Ascending aorta (tissue), 2 donors: ENCODE measurements at places on chromosomes 4 and X. TPM values are rescaled to one million over a fixed set of nuclear protein-coding genes. Genes with fewer than 3 reads are reported as not detected.

AKAP14 gene
- total RNA-seq: not detected

SPANXN4 gene
- total RNA-seq: not detected

NAP1L5 gene
- 9.6 TPM for total RNA-seq

GPC3 gene
- 0.75 TPM for total RNA-seq

SERPINA7 gene
- total RNA-seq: 0.75 TPM

IRF2 gene
- 39.6 TPM for total RNA-seq

MAGEC1 gene
- total RNA-seq: not detected

DCAF8L2 gene
- not detected for total RNA-seq

RENBP gene
- total RNA-seq: 15.5 TPM

SLC16A2 gene
- 10.7 TPM for total RNA-seq

DNA sequence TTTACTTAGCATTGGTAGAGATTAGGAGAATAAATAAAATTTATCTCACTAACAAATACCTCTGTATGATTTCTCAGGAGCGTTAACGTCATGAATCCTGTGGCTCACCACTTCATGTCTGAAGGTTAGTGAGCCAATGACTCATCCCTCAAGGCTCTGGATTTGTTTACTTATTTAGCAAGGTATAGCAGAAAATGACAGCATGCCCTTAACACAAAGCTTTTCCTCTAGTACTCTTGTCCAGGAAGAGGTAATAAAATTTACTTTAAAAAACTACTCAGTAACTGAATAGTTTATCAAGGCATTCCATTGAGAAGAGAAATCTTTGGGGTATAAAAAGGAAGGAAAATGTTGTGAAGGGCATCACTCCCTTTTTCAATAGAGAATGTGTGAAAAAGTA, 823.8 kb downstream of the CCSER1 start:
- no peaks in the 10 kb centered on the region for H3K27me3 ChIP-seq
- no peak for DNase-seq
- H3K36me3 ChIP-seq: no peaks in the 10 kb centered on the region
- no peaks in the 10 kb centered on the region for H3K4me1 ChIP-seq
- no peak overlapping the region for H3K4me3 ChIP-seq

DNA sequence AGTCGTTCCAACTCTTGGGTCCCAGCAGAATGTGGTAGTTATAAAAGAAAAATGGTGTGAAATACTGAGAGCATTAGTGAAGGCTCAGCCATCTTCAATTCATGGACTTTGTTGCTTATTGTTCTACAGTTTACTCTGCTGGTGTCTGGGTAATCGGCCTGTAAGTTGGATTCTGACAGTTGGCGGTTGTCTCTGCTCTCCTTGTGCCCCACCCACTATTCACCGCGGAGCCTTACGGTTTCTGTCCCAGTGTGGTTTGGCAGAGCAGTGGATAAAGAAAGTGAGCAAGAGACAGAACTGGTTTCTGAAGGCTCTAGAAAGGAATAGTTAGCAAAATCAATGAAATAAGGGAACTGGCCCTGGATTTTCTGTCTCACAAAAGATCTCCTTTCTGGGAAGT, 9.1 kb downstream of the LONRF3 start:
- DNase-seq: no peak
- peaks cover 23% of the 10 kb centered on the region for H3K36me3 ChIP-seq
- H3K27ac ChIP-seq: no peak overlapping the region
- no peak overlapping the region for H3K4me3 ChIP-seq
- no peaks in the 10 kb centered on the region for H3K27me3 ChIP-seq
- H3K4me1 ChIP-seq: no peaks in the 10 kb centered on the region

DNA sequence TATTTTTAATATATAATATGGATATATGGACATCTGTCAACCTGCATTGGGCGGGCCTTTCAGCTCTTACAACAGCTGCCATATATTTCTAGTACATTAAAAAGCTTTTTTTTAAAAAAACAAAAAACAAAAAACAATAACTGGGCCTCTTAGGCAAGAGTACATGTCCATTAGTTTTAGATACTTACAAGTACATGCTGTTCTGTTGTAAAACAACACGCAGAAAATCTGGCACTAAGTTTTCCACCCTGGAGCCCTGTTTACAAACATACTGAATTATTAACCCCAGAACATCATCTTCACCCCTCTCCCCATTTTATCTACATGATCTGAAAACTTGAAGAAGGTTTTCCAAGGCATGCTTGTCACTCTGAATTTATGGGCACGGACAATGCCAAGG, 29.8 kb downstream of the RAI2 start:
- no peaks in the 10 kb centered on the region for H3K36me3 ChIP-seq
- no peak overlapping the region for H3K27ac ChIP-seq
- H3K4me3 ChIP-seq: no peak overlapping the region
- no peak for DNase-seq
- no peaks in the 10 kb centered on the region for H3K27me3 ChIP-seq
- no peaks in the 10 kb centered on the region for H3K4me1 ChIP-seq

- no peaks in the 10 kb centered on the region for H3K27me3 ChIP-seq
- H3K27ac ChIP-seq: no peak overlapping the region
- no peak overlapping the region for H3K4me3 ChIP-seq
These were observed 7.3 kb downstream of the MAEA start for GRCh38 chr4:1297023-1297395.

- no peak overlapping the region for H3K27ac ChIP-seq
- no peaks in the 10 kb centered on the region for H3K4me1 ChIP-seq
- no peak for DNase-seq
These were observed 44.3 kb downstream of the IL21 start for GRCh38 chr4:122576261-122577188.

GRCh38 chr4:146123231-146123630, 52.3 kb upstream of the LSM6 start:
- no peak for DNase-seq
- no peaks in the 10 kb centered on the region for H3K4me1 ChIP-seq
- no peaks in the 10 kb centered on the region for H3K27me3 ChIP-seq
- H3K36me3 ChIP-seq: no peaks in the 10 kb centered on the region

DNA sequence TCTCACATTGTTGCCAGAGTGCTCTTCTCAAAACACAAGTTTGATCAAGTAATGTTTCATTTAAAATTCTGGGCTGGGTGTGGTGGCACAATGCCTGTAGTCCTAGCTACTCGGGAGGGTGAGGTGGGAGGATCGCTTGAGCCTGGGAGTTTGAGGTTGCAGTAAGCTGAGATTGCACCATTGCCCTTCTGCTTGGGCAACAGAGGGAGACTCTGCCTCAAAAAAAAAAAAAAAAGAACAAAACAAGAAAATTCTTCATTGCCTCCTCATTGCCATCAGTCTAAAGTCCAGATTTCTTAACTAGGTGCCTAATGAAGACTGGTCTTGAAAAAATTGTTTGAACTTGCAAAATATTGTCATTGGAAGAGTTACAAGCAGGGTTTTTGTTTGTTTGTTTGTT, 120.1 kb downstream of the MFAP3L start:
- DNase-seq: no peak
- no peak overlapping the region for H3K4me3 ChIP-seq
- no peaks in the 10 kb centered on the region for H3K36me3 ChIP-seq
- no peak overlapping the region for H3K27ac ChIP-seq
- no peaks in the 10 kb centered on the region for H3K4me1 ChIP-seq
- no peaks in the 10 kb centered on the region for H3K27me3 ChIP-seq

DNA sequence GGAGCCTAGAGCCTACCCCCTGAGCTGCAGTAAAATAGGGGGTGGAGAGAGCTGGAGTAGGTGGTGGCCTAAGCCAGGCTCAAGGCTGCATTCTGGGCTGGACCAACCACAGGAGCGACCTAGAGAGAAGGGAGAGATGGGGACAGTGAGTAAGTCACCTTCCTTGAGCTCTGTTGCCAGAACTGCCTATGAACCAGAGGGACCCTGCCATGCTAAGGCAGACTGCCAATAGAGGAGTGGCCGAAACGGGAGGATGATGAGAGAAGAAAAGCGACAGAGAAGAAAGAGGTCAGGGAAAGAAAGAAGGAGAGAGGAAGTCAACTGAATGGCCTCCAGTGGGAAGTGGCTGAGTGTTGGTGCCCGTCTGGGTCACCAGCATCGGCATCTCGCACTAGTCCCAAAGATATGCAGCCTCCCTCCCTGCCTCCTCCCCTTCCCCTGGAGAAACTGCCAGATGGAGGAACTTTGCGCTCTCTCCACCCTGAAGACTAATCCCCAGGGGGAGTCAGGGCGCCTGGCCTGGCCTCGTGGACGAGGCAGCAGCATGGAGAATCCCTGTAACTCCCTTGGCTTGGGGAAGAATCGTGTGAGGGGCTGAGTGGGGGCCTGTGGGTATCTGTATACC, 28.8 kb downstream of the ELF4 start:
- no peak overlapping the region for H3K4me3 ChIP-seq
- H3K27me3 ChIP-seq: no peaks in the 10 kb centered on the region
- H3K27ac ChIP-seq: peak overlapping the region; percentile 72
- no peaks in the 10 kb centered on the region for H3K36me3 ChIP-seq
- no peaks in the 10 kb centered on the region for H3K4me1 ChIP-seq

- peak overlapping the region; percentile 52 for H3K4me3 ChIP-seq
- no peak overlapping the region for H3K27ac ChIP-seq
- H3K4me1 ChIP-seq: no peaks in the 10 kb centered on the region
- no peaks in the 10 kb centered on the region for H3K36me3 ChIP-seq
- peaks cover 8% of the 10 kb centered on the region for H3K27me3 ChIP-seq
These were observed 1.5 kb upstream of the PTCHD1 start for GRCh38 chrX:23332888-23333821.

DNA sequence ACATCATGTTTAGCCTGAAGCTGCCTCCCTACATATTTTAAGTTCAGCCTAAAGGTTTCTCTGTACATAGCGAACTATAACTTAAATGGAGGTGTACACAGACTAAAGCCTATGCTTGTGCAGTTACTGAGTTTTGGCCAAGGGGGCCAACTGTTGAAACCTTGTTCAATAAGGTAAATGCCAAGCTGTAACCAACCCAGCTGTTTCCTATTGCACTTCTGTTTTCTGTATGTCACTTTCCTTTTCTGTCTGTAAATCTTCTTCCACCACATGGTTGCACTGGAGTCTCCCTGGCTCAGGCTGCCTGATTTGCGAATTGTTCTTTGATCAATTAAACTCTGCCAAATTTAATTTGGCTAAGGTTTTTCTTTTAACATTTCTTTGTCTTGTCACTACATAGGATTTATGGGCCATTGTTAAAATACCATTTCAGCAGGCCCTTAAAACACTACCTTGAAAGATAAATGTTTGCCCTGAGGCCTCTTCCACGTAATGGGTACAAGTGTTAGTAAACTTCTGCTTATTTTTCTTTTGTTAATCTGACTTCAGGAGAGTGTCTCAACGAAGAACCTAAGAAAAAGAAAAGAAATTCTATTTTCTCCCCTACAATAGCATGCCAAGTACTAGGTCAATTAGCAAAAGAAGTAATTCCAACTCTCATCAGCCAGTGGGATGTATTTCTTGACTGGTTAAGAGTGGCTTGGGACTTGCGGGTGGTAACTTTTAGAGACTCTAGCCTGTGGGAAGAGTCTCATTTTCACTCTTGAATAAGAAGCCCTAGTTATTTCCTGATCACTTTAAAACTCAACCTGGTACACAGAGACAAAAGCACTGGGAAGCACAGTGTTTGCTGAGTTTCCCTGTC, 45.7 kb upstream of the PRSS12 start:
- no peak for DNase-seq
- no peak overlapping the region for H3K27ac ChIP-seq
- H3K36me3 ChIP-seq: no peaks in the 10 kb centered on the region
- no peaks in the 10 kb centered on the region for H3K27me3 ChIP-seq
- no peak overlapping the region for H3K4me3 ChIP-seq

DNA sequence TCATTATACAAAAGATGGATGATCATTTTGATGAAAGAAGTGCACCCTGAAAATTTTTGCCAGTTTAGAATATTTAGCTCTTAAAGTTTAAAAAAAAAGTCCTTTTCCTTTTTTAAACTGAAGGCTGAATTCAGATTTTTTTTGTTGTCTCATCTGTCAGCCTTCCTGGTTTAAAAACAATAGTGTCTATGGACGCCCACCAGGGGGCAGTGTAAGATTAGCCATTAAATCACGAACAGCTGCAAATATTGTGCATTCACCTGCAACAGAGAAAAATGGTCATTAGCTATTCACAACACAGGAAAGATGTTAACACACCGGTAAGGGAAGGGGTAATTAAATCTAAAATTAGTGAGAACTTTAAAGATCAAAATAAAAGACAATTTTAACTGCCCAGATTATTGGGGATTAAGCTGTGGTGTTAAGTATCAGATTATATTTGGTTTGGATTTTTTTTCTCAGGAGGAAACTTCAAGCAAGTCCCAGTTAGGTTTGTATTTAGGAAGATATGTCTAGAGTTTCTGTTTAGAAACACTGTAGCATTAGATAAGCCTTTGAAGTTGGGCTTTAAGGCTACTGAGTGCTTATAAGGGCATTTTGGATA, 4.4 kb upstream of the CXorf38 start:
- H3K36me3 ChIP-seq: no peaks in the 10 kb centered on the region
- H3K4me3 ChIP-seq: no peak overlapping the region
- no peak for DNase-seq
- H3K27me3 ChIP-seq: no peaks in the 10 kb centered on the region
- no peak overlapping the region for H3K27ac ChIP-seq

- H3K4me1 ChIP-seq: no peaks in the 10 kb centered on the region
- H3K27ac ChIP-seq: no peak overlapping the region
These were observed 227.1 kb downstream of the SH2D1A start for GRCh38 chrX:124573468-124573867.

DNA sequence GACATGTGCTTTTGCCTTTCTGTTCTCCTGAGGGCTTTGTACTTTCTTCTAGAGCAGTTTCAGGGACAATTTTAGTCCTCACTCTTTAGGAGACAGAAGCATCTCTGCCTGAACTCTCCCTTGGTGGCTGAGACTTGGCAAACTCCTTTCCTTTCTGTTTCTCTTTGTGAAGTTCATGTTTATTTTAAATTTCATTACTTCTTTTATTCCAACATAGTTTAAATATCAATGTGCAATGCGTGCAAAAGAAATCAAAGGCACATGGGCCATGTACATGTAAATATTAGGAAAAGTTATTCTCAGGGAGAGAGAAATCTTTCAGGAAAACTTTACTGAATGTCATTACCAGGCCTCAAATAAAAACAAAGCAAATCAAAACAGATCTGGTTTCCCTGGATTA, 177.6 kb downstream of the RNF150 start:
- peak overlapping the region; percentile 13 for H3K27ac ChIP-seq
- H3K36me3 ChIP-seq: no peaks in the 10 kb centered on the region
- H3K27me3 ChIP-seq: no peaks in the 10 kb centered on the region
- H3K4me1 ChIP-seq: peaks cover 2% of the 10 kb centered on the region
- DNase-seq: no peak
- no peak overlapping the region for H3K4me3 ChIP-seq

DNA sequence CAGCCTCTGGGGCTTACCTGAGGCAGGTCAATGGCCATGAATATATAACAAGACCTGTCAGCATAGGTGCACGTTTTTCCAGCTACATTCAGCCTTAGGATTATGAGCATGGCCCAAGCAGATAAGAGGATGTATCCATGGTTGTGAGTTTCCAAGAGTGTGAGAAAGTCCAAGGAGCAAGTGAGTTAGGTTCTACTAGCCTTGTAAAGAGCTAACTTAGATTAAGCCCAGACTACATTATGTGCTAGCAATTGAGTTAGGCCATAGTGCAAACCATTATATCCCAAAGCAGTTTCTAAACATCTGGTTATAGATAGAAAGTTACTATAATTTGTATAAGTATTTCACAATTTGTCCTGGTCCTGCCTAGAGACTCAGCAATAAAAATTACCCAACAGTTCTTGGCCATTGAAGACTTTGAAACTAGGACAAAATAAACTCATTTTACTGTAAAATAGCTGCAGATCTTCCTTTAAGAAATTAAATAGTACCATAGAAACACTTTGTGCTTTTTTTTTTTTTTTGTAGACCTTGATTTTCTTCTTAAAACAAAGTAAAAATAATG, 312.0 kb downstream of the CAMK2D start:
- no peak for DNase-seq
- H3K36me3 ChIP-seq: no peaks in the 10 kb centered on the region
- H3K27me3 ChIP-seq: no peaks in the 10 kb centered on the region
- H3K4me3 ChIP-seq: no peak overlapping the region
- H3K4me1 ChIP-seq: peaks cover 28% of the 10 kb centered on the region
